Mucosa of descending colon (tissue), 3 donors: ENCODE measurements at places on chromosomes 2 and 18. TPM values are rescaled to one million over a fixed set of nuclear protein-coding genes. Genes with fewer than 3 reads are reported as not detected.
A peak's percentile ranks its signal among the peaks of the same experiment; 100 is the strongest.

DNA sequence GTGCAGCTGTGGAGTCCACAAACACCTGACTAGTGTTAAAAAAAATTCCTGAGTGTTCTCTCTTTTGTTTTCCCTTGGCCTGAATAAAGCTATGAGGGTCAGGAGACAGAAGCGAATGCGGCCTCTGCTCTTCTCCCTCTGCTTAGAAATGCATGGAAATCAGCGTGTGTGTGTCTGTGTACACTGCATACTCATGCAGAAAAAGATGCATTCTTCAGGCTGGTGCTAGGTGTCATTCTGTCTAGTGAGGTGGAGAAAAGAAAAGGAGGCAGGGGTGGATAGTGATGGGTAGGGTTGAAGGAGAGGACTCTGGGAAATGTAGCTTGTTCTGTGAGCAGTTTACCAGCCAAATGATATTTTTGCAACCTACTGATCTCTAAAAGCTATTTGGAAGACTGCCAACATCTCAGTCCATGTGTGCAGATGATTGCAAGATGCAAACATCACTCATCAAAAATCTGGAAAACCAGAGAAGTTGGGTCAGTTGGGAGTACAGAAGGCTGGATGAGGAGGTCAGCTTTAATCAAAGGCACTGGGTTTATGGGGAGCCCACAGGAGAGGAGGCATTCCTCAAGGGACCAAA lies 177.7 kb downstream of the INSIG2 start:
- DNase-seq: no peak

GRCh38 chr2:239930378-239930777 lies 94.8 kb downstream of the NDUFA10 start:
- no peak for DNase-seq

DNA sequence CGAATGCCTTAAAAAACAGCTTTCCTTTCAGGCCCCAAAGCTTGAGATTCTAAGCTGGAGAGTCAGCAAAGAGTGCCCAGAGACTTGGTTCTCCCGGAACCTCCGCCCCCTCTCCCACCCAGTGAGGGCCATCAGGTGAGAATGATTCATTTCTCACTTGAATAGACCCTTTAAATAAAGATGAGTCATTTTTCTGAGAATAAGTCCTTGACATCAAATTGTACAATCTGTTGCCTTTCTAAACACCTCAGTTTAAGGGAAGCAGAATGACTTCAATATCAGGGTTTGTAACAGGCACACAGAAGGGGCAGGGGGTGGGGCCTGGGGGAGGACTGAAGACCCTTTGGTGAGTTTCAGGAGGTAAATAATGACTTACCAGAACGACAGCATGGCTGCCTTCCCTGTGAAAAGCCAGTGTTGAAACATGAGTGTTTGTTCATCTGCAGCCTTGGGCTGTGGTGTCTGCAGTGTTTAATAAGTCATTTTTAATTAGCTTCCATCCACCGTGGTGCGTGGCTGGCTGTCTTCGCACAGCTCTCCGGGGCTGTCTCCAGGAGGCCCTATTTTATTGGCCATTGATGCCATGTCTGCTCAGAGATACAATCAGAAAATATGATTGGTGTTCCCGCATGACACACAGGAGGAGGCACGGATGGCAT lies 134.9 kb upstream of the ZNF236 start:
- no peak for DNase-seq

- DNase-seq: no peak
Measured at GRCh38 chr2:120860579-120860922, 124.9 kb downstream of the GLI2 start.

DNA sequence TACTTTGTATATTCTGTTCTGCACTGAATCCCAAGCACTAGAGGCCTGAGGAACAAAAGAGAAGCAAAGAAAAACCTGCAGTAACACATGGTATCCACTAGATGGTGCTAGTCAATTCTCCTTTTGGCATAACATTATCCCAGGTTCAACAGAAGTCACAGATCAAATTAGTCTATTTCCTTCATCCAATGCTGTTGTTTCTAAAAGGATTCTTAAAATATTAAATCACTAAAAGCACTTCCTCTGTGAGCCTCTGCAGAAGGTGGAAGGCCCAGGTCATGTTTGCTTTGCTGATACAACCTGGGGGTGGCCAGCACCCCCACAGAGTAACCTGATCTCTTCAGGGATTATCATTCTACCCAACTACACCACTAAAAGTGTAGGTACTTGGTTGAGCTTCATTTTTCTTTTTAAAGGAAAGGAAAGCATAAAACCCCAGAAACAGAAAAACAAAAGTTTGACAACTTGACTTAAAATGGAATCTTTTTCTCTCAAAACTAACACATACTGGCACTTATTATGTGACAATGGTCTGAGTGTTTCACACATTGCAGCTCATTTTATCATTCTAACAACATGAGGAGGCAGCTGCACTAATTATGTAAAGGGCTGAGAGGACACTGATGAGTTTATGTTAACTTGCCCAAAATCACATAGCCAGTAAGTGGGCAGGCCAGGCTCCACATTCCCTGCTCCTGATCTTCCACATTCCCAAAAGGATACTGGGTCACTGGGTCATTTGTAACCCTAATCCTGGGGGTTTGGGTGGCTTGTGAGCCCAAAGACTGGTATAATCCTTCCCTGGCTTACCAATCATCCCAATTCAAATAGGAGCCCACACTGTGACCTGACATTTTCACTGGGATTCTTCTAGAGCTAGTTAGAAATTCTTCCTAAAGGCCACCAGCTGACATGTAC lies 66.8 kb upstream of the DNER start:
- DNase-seq: no peak

DNA sequence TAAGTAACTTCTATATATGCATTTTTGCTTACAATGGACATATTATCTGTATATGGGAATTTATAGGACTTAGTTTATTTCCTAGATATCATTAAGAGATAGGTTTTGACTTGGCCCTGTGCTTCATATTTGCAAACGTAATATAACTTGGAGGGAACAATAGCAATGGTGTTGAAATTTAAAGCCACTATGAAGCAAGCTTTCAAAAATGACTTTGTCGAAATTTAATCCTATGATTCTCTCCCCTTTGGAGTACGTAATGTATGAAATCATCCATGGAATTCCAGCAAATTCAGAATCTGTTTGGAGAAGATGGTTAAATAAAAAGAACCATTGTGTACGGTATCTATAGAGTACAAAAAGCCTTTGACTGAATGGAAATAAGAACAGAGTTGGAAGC lies 486.3 kb downstream of the ARHGAP15 start:
- no peak for DNase-seq

- DNase-seq: no peak
Measured at GRCh38 chr18:48045744-48046143, 115.3 kb upstream of the SMAD2 start.

GRCh38 chr2:177600917-177601316 lies 208.3 kb downstream of the AGPS start:
- DNase-seq: no peak

GRCh38 chr2:17901246-17901645 lies 22.8 kb downstream of the KCNS3 start:
- peak; percentile 40 for DNase-seq

- DNase-seq: no peak
Measured at GRCh38 chr2:187549951-187550555, 4.2 kb downstream of the TFPI start.

- DNase-seq: no peak
Measured at GRCh38 chr18:59665057-59666006, 31.9 kb downstream of the CCBE1 start.

DNA sequence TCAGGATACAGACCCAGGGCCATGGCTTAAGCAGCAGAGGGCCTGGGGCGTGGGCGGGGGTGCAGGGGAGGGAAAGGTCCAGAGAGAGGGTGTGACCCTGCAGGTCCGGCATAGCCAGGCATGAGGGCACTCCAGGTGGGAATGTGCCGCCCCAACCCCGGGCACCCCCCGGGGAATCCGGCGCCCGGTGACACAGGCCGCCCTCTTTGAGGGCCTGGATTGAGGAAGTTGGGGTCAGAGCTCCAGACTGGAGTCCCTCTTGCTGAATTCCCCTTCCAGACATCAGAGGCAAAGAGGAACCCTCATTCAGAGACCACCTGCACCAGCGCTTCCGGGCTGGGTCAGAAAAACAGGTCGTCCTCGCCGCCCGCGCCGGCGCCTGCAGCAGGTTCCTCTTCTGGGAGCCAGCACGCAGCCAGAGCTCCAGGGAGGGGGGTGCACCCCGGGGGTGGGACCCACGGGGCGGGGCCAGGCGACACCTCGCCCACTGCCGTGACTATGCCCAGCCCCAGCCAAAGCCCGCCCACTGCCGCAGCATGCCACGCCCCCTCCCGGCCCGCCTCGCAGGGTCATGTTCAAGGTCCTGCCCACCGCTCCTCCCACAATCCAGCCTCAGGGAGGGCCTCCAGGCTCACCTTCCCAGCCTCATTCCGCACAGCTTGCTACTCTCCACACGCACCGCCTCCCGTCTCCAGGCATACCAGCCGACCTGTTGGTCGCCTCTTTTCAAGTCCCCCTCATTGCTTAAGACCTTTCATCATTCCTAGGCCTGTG lies 98.3 kb upstream of the ID2 start:
- DNase-seq: peak; percentile 99

DNA sequence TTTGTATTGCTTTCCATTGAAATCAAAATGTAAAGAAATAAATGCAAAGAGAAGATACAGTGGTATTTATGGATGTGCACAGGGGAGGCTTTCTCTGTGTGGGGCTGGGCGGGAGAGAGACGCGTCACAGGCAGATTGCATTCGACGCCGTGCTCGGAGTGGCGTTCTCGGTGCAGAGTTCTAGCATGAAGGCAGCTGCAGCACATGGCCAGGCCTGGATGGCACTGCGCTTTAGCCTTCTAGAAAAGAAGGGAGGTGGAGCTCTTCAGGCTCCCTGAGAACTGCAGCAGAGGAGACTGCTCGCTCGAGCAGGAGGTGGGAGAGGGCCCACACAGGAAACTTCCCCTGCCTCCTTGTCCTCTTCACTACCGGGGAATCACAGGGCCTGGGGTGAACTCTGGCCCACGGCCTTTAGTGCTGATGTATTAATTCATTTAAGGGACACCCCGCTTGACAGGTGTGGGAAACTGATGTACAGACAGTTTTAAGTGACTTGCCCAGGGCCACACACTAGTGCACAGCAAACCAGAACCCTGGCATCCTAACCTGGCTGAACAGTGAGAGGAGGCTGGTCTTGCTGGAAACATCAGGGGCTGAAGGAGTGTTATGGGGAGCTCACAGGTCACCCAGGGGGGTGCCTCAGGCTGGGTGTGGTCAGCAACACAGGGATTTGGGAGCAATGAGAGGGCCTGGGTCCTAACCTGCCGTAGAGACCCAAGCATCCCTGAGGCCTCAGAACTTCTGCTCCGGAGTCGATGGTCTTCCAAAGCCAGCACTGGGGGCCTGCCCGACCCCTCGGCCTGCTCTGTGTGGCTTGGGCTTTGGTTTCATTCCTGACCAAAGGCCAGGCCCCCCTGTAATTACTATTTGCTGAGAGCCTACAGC lies 199.9 kb downstream of the HDAC4 start:
- peak; percentile 23 for DNase-seq

DNA sequence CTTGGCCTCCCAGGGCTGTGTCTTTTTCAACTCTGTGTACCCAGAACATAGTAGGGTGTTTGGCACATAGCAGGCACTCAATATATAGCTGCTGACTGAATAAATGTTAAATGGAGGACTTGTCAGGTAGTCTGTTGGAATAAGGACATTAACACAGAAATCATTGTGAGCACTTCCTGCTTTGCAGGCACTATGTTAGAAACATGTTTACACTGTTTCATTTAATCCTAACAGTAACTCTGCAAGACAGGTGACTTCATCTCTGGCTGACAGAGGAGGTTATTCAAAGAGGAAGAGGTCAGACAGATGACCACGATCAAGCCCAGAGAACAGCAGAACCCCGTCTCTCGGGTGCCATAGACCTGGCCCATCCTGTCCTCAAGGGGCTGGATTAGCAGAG lies 28.0 kb upstream of the PIEZO2 start:
- no peak for DNase-seq

GRCh38 chr2:105138643-105139042 lies 100.8 kb downstream of the MRPS9 start:
- DNase-seq: no peak

- DNase-seq: no peak
Measured at GRCh38 chr2:233671290-233672161, at the start of gene UGT1A9. UGT1A9 (plus strand) TSS chr2:233671898; CDS start chr2:233671935, 37 bp downstream.

The NCKAP5 gene
- total RNA-seq: 2.3 TPM
